ENCODE measurements at places on chromosomes 4 and X. TPM values are rescaled to one million over a fixed set of nuclear protein-coding genes. Genes with fewer than 3 reads are reported as not detected.

The MAGEA1 gene
- not detected for total RNA-seq

The DCAF4L1 gene
- 0.26 TPM for total RNA-seq

The ARHGEF6 gene
- 2.7 TPM for total RNA-seq

The POLA1 gene
- 77.7 TPM for total RNA-seq

The FOXP3 gene
- 0.26 TPM for total RNA-seq

DNA sequence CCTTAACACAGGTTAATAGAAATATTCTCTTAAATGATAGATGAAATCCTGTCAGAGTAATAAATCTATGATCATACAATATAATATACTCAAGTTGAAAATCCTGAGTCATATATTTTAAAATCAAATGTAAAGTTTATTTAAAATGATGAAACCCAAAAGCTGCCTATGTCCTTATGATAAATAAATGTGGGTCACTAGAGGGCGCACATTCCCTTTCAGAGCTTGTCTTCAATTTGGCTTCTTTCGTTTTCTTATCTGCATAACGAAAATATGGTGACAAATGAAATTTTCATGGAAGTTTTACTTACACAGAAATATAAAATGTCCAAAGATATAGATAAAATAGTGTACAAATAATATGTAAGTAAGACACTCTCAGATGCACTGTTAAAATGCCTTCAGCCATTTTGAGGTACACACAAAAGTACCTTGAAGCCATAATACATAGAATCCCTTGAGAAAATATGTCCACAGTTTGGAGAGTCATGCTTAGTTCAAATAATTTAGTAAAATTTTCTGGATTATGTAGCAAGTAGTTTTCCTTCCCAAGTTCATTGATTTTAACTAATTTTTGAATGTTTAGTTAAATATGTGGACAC is 680.4 kb downstream of the DMD start:
- no peaks in the 10 kb centered on the region for H3K27me3 ChIP-seq
- no peaks in the 10 kb centered on the region for H3K4me1 ChIP-seq
- peak overlapping the region; percentile 78 for H3K4me3 ChIP-seq
- peak; percentile 36 for DNase-seq
- no peaks in the 10 kb centered on the region for H3K36me3 ChIP-seq

DNA sequence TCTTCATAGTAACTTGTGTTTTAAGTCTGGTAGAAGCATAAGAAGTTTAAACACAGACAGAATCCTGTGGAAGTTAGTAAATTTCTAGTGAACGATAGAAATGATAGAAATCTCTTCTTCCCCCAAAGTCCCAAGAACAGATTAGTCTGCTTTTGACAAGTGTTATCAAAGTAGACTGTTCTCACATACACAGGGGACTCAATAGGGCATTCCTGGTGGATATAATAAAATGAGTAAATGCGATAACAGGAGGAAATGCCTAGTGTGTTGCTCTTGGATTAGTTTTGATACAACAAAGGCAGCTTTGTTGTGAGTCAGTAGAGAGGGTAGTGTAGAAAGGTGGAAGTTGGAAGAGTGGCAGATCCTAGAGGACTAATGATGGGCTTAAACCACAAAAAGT is 43.5 kb downstream of the CLCN3 start:
- H3K27ac ChIP-seq: no peak overlapping the region
- H3K27me3 ChIP-seq: no peaks in the 10 kb centered on the region
- H3K36me3 ChIP-seq: peaks cover 21% of the 10 kb centered on the region

DNA sequence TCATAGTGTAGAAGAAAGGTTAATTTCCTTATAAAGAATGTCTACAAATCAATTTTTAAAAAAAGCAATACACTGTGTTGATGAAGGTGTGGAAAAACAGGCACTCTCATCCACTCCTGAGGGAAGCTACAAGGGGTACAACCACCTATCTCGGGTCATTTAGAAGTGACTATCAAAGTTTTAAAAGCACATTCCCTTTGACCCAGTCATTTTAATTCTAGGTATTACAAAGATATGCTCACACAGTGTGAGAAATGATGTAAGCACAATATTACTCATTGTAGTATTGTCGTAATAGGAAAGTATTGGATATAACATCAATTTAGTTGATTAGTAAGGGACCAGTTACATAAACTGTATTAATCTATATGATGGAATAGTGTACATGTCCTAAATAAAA is 7.4 kb upstream of the HCCS start:
- H3K36me3 ChIP-seq: peaks cover 3% of the 10 kb centered on the region
- no peak for DNase-seq
- H3K4me3 ChIP-seq: no peak overlapping the region
- no peaks in the 10 kb centered on the region for H3K27me3 ChIP-seq

- H3K36me3 ChIP-seq: no peaks in the 10 kb centered on the region
- H3K4me1 ChIP-seq: peaks cover 21% of the 10 kb centered on the region
- DNase-seq: no peak
- H3K4me3 ChIP-seq: no peak overlapping the region
These were observed 11.0 kb downstream of the SH3BP2 start for GRCh38 chr4:2803624-2804448.

- peaks cover 62% of the 10 kb centered on the region for H3K27me3 ChIP-seq
- peak within 1 kb of the TSS; percentile 15 for H3K4me3 ChIP-seq
- H3K36me3 ChIP-seq: no peaks in the 10 kb centered on the region
- peak; percentile 29 for DNase-seq
These were observed at the start of gene MAP3K15 for GRCh38 chrX:19514791-19515614. MAP3K15 (minus strand) TSS chrX:19515508; CDS start chrX:19515261, 247 bp downstream.

GRCh38 chr4:181437895-181438294 is 805.3 kb upstream of the TENM3 start:
- no peak for DNase-seq
- H3K27ac ChIP-seq: no peak overlapping the region
- H3K27me3 ChIP-seq: no peaks in the 10 kb centered on the region

- H3K36me3 ChIP-seq: peaks cover 2% of the 10 kb centered on the region
- DNase-seq: no peak
- H3K4me3 ChIP-seq: no peak overlapping the region
- no peaks in the 10 kb centered on the region for H3K4me1 ChIP-seq
These were observed 131.8 kb downstream of the SCFD2 start for GRCh38 chr4:53234111-53234510.

DNA sequence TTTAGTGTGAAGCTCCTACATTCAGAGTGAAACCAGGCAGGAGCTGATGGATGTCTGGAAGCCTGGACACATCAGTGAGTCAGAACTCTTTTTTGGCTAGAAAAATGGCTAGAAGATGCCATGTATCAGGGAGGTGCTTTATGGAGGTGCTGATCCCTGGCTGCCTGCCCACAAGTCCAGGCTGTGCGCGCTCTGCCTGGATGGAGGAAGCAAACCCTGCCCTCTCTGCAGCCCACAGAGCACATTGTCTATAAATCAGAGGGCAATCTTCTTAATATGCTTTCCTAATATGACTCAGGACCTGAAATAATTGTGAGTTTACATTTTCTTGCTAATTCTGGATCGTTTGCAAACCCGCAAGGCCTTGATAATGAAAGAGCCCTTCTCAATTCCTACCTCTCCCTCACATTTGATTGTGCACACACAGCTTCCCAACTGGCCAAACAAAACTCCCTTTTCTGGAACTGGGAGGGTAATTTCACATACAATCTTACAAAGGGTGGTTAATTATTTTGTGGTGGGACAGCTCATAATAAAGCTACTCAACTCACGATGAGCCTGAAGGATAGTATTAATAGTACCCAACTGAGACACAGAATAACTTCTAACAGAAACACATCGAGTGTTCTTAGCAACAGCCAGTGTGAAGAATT is 11.7 kb downstream of the MFAP3L start:
- H3K4me3 ChIP-seq: no peak overlapping the region
- no peak overlapping the region for H3K27ac ChIP-seq
- H3K36me3 ChIP-seq: no peaks in the 10 kb centered on the region
- H3K27me3 ChIP-seq: no peaks in the 10 kb centered on the region

DNA sequence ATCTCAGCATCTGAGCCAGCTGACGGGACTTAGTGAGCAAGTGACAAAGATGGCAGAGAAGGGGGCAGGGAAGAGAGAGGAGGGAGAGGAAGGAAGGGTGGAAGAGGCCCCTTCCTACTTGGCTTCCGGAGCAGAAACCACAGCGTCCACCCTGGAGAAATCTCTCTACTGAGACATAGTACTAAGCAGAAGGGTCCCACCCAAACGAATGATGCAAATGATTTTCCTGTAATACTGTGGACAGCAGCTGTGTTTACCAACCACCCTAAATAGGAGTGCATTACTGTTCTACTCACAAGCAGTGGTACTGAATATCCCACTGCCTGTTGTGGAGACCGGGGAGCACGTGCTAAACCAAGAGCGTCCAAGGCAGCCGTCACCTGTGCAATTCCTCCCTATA is 29.4 kb downstream of the DTHD1 start:
- H3K27ac ChIP-seq: no peak overlapping the region
- H3K4me3 ChIP-seq: no peak overlapping the region
- no peak for DNase-seq
- no peaks in the 10 kb centered on the region for H3K4me1 ChIP-seq
- no peaks in the 10 kb centered on the region for H3K27me3 ChIP-seq
- H3K36me3 ChIP-seq: no peaks in the 10 kb centered on the region

- no peaks in the 10 kb centered on the region for H3K27me3 ChIP-seq
- H3K4me1 ChIP-seq: peaks cover 7% of the 10 kb centered on the region
- H3K36me3 ChIP-seq: no peaks in the 10 kb centered on the region
- no peak overlapping the region for H3K27ac ChIP-seq
- DNase-seq: no peak
- H3K4me3 ChIP-seq: no peak overlapping the region
These were observed 855.0 kb upstream of the GRID2 start for GRCh38 chr4:91448668-91449330.

GRCh38 chr4:17561195-17561909 is 15.6 kb upstream of the LAP3 start:
- DNase-seq: no peak
- no peak overlapping the region for H3K27ac ChIP-seq
- H3K4me3 ChIP-seq: no peak overlapping the region
- H3K36me3 ChIP-seq: no peaks in the 10 kb centered on the region
- H3K27me3 ChIP-seq: no peaks in the 10 kb centered on the region

DNA sequence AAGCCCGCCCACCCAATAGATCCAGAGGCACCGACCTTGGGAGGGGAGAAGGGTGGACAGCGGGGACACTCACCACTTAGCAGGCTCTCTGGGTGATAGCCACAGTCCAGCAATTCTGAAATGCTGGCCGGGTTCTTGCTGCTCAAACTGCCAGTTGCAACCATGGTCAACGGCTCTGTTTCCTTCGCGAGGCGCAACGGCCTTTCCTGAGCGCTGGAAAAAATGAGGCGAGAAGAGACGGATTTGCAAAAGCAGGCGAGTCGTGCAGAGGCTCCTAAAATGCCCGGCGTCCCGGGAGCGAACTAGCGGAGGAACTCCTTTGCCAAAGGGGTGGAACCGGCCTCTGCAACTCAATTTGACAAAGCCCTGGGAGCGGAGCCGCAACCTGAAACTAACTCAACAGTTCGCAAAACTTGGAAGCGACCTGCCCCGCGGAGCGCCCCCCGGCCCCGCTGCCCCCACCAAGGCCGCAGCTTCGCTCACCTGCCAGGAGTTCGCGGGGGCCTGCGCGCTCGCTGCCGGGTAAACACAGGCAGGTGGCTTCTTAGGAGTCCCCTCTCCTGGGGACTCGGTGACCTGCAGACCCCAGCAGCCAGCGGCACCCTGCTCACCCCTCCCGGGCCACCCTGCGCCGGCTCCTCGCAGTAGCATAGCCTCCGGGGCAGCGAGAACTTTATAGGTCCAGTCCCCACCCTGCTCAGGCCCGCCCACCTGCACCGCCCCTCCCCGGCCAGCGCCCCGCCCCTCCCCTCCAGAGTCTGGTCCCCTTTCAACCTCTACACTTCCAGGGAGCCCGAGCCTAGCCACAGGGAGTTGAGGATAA is at the start of gene DDIT4L:
Gene DDIT4L (minus strand): TSS at position 649 of the 823 bp plus-strand sequence. CDS start 485 bp downstream, at position 164.
- H3K4me3 ChIP-seq: peak within 1 kb of the TSS; percentile 90
- peaks cover 60% of the 10 kb centered on the region for H3K27me3 ChIP-seq
- peak; percentile 8 for DNase-seq

- no peaks in the 10 kb centered on the region for H3K4me1 ChIP-seq
- H3K4me3 ChIP-seq: no peak overlapping the region
- no peak overlapping the region for H3K27ac ChIP-seq
- no peak for DNase-seq
- no peaks in the 10 kb centered on the region for H3K36me3 ChIP-seq
These were observed 10.5 kb downstream of the FGB start for GRCh38 chr4:154573190-154573870.

DNA sequence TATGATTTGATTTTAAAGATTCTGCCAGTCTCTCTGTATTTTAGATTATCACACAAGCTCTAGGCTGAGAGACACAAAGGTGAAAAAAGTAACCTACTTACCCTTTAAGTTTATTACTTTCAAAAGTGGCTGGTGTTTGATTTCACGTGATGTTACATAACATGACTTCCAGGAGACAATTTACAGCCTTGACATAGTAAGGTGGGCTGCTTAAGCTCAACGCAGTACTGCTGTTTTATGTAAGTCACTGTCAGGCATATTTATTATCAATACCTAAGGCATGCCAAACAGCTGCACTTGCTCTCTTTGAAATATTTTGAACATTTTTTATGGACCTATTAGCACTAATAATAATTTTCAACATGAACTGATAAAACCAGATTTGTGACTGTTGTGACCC is 451.5 kb upstream of the FAM241A start:
- no peaks in the 10 kb centered on the region for H3K36me3 ChIP-seq
- no peaks in the 10 kb centered on the region for H3K27me3 ChIP-seq
- no peak overlapping the region for H3K27ac ChIP-seq
- no peak for DNase-seq

- DNase-seq: no peak
- no peaks in the 10 kb centered on the region for H3K27me3 ChIP-seq
- peaks cover 4% of the 10 kb centered on the region for H3K36me3 ChIP-seq
- no peak overlapping the region for H3K27ac ChIP-seq
These were observed 101.0 kb upstream of the TLR2 start for GRCh38 chr4:153582954-153583702.

DNA sequence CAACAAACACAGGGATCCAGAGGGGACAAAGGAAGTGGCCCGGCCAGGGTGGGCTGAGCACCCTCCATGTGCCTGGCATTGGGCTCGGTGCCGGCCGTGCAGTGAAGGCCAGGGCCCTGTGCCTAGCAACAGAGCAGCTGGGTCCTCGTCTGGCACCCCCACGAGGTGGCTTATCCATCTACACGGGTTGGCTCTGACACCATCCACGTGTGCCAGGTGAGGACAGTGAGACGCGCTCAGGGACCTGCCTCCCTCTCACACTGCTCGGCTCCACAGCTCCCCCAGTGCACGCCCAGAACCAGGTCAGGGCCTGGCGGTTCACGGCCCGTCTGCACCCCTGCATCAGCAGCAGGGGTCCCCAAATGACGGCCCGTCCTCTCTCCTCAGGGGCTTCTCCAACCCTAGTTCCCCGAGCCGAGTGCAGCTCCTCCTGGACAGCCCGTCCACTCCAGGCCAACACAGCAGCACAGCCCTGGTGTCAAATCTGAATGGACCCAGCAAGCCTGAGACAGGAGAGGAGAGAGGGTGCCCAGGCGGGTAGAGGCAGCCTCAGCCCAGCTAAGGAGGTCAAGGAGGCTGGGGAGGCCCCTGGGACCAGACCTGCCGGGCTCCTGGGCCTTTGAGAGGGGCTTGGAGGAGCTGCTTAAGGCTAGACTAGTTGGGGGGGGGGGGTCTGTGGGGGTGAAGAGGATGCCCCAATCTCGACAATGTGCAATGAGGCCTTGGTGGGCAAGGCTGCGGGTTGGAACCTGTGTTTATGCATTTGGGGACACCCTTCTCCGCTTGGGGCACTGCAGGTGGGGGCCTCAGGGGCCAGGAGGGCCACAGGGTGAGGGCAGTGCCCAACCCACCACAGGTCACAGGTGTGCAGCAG is 113.6 kb downstream of the FAM53A start:
- peaks cover 9% of the 10 kb centered on the region for H3K27me3 ChIP-seq
- DNase-seq: no peak
- H3K4me3 ChIP-seq: no peak overlapping the region
- H3K36me3 ChIP-seq: no peaks in the 10 kb centered on the region
- H3K27ac ChIP-seq: no peak overlapping the region

Data from neural crest cell (in vitro differentiated cells).